ENCODE measurements at places on chromosomes 5 and 9. TPM values are rescaled to one million over a fixed set of nuclear protein-coding genes. Genes with fewer than 3 reads are reported as not detected.
A peak's percentile ranks its signal among the peaks of the same experiment; 100 is the strongest.

The ADCY2 gene
- total RNA-seq, result 82.6 TPM

- peak; percentile 21 for DNase-seq
These were observed 119.2 kb downstream of the DAB2IP start for GRCh38 chr9:121770415-121771273.

DNA sequence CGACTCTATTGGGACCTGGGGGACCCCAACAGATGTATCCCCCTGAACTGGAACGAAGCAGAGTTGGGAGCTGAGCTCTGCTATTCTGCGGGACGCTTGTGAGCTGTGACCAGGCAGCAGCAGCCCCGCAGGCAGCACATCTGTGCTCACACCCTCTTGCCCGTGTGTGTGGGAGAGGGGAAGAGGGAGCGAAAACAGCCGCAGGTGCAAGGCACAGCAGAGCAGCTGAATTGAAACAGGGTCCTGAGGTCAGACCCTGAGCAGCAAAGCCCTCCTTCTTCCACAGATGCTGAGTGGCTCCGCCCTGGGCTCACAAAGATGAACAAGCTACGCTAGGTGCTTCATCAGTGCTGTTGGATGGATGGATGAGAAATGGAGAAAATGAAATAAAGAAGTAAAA is 198.7 kb downstream of the HSPA4 start:
- DNase-seq, result no peak

- no peak for DNase-seq
These were observed 607 bp downstream of the UQCRQ start for GRCh38 chr5:132867046-132867451.

All from psoas muscle (tissue), 8 donors.